Fibroblast of the aortic adventitia (primary cell): ENCODE measurements at places on chromosomes 4 and X. TPM values are rescaled to one million over a fixed set of nuclear protein-coding genes. Genes with fewer than 3 reads are reported as not detected.

Gene CLDN22
- total RNA-seq = under 0.01 TPM in 1 of 2 replicates, not detected in the other

Gene FGB
- not detected in 2 replicates for total RNA-seq

Gene CT45A5
- not detected in 2 replicates for total RNA-seq

Gene NDNF
- total RNA-seq = 0.36 TPM in 1 of 2 replicates, not detected in the other

Gene CPZ
- 7.0 and 24.9 TPM in 2 replicates for total RNA-seq

Gene RAB40A
- 0.27 and 0.57 TPM in 2 replicates for total RNA-seq

Gene TIMM17B
- total RNA-seq = 7.0 and 19.4 TPM in 2 replicates

Gene PAGE4
- total RNA-seq = not detected in 2 replicates

Gene ENOX2
- total RNA-seq = 13.2 and 16.5 TPM in 2 replicates

Gene SLITRK4
- total RNA-seq = 0.99 and 8.3 TPM in 2 replicates

Gene SRPX2
- 22.0 and 26.8 TPM in 2 replicates for total RNA-seq

Gene XAGE2
- not detected in 2 replicates for total RNA-seq

Gene IL2
- total RNA-seq = not detected in 2 replicates

GRCh38 chr4:18695733-18696527 is 674.4 kb upstream of the LCORL start:
- no peak for DNase-seq

GRCh38 chr4:41646862-41647261 is 101.7 kb downstream of the PHOX2B start:
- no peak for DNase-seq

DNA sequence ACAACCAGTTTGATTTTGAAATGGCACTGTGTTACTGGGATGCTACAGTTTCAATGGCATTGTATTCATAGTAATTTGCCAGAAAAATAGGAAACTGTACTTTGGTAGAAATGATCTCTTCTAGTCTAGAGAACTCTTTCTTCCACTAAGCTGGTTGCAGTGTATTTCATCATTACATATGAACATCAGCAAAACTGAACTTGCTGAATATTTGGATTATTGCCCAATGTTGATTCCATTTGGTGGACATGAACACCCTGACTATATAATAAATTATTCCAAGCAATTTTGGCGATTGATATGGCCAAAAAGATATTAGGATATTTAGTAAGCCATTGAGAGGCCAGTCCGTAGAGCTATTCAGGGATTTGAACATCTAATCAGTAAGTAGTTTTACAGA is 191.8 kb upstream of the CXorf66 start:
- DNase-seq = peak; percentile 75

DNA sequence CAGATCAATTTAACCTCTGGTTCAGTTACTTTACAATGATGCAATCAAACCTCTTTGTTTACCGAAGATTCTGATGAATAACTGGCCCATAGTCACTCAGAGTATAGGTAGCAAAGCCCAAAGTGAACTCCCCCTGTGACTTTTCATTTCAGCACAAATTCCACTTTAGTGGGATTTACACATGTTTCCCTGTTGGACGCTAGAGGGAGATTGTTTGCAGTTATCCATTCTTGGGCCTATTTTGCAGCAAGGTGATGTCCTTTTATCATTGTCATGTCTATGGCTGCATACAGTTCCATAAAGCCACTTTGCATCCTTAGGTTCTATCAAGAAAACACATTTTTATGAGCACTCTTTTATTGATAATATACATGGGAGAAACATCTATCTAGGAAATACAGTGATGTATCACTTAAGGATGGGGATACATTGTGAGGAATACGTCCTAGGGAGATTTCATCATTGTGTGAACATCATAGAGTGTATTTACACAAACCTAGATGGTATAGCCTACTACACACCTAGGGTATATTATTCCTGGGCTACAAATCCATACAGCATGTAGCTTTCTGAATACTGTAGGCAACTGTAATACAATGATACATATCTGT is 14.5 kb upstream of the DKK2 start:
- peak; percentile 21 for DNase-seq

DNA sequence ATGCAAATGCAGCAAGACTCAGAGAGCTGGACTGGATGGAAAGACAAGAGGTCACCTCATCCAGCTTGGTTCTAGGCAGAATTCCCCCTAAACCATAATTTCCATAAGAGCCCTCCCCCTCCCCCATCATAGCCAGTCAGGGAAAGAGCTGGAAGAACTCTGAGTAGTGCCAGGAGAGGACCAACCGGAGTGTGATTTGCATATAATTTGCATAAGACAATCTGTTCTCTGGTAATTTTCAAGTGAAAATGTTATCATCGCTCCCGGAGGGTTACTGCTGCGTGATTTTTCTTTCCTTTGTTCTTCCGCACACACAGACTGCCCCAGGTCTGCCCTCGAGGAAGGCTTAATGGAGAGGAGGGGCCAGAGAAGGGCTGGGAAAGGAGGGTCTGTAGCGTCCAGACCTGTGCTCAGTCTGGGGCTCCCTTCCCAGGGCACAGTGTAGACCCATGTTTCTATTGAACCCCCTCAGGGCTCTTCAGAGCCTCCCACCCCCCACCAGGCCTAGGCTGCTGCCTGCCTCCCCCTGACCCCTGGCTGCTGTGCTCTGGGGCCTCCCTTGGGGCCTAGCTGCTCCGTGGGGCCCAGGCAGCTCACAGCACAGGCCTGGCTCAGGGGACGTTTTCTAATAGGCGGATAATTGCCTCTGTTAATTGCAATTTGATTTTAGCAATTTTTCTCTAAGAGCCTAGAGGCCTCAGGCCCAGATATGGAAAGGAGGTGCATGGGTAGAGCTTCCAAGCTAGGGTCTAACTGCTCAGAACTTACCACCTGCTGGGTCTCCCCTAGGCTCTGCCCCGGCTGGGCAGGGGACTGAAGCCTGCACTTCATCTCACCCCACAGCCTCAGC is 90.4 kb upstream of the PJA1 start:
- DNase-seq = no peak

DNA sequence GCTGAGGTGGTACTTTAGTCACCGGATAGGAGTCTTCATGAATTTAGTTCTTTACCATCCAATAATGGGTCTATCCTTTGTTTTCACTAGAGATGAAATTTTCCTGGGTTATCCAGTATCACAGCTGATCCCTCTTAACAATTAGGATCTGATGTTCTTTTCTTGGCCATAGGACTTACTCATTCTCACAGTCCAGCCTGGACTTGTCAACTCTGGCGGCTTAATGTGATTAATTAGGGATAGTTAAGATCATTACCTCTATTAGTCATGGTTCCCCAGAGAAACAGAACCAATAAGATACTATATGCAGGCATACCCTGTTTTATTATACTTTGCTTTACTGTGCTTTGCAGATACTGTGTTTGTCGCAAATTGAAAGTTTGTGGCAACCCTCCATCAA is 272.7 kb upstream of the FAT4 start:
- DNase-seq = peak; percentile 35

- DNase-seq = no peak
These were observed 1122.3 kb upstream of the PCDH10 start for GRCh38 chr4:132026816-132027215.

GRCh38 chrX:124194901-124195300 is 137.6 kb upstream of the TEX13D start:
- DNase-seq = no peak

GRCh38 chrX:4708970-4709760 is 995.7 kb upstream of the PRKX start:
- DNase-seq = no peak

DNA sequence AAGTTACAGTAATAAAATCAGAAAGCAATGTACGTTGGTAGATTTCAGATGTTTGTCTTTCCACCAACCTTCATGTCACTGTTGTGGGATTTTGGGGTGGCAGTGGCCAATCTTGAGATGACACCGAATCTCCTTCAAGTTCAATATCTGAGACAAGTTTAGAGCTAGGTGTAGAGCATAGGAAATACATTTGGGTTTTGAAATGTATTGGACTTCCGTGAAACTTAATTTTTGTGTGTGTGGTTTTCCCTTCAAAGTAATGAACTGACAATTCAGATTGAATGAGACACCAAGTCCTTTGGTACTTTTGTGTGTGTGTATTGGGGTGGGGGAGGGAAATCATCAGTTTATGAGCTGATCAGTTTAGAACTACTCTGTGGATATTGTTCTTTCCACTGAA is 1.8 kb downstream of the WDR44 start:
- no peak for DNase-seq

- DNase-seq = peak; percentile 45
These were observed 25.8 kb upstream of the KLHL34 start for GRCh38 chrX:21683941-21684340.

GRCh38 chr4:119955256-119955655 is 111.4 kb downstream of the MAD2L1 start:
- DNase-seq = no peak

DNA sequence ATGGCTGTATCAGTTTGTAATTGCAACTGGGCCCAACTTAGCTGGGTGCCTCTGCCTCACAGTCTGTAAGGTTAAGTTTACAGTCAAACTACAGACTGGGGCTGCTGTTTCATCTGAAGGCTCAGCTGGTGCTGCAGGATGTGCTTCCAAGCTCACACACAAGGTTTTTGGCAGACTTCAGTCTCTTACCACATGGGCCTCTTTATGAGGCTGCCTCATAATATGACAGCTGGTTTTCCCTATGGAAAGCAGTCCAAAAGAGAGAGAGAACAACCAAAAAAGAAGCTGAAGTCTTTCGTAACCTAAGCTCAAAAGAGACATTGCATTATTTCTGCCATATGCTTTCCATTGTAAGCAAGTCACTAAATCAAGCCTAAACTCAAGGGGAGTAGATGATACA is 271.7 kb downstream of the DCTD start:
- peak; percentile 12 for DNase-seq

DNA sequence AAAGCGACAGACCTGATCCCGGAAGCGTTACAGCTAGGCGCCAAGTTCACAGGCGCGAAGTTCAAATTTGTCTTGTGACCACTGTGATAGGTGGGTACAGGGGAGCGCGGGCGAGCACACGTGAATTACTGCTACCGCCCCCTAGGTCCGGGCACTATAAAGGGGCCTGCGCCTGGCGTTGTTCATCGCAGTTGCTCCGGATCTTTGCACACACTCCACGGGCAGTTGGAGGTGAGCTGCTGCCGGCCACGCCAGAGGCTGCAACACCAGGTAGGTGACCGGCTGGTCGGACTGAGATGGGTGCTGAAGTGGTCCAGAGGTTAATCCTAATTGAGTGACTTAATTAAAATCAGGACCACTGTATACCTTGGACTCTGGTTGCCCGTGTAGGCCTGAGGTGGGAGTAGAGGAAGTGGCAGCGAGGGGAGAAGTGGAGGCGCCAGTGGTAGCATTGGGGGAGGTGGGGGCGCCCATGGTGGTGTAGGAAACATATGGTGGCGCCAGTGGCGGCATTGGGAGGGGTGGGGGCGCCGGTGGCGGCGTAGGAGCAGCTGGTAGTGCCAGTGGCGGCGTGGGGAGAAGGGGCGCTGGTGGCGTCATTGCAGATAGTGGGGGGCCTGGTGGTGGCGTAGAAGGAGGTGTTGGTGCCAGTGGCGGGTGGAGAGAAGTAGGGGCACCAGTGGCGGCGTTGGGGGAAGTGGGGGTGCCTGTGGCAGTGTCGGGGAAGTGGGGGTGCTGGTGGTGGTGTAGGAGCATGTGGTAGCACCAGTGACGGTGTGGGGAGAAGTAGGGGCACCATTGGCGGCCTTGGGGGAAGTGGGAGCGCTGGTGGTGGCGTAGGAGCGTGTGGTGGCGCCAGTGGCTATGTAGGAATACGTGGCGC is at the start of gene GCNA:
Gene GCNA, plus strand, starts transcription at position 185 of the 883 bp plus-strand sequence. CDS start 2,385 bp downstream, outside the sequence.
- no peak for DNase-seq

- no peak for DNase-seq
These were observed 65.2 kb upstream of the SLC7A11 start for GRCh38 chr4:138307319-138307718.

- no peak for DNase-seq
These were observed 3.9 kb downstream of the FGB start for GRCh38 chr4:154566639-154567204.

DNA sequence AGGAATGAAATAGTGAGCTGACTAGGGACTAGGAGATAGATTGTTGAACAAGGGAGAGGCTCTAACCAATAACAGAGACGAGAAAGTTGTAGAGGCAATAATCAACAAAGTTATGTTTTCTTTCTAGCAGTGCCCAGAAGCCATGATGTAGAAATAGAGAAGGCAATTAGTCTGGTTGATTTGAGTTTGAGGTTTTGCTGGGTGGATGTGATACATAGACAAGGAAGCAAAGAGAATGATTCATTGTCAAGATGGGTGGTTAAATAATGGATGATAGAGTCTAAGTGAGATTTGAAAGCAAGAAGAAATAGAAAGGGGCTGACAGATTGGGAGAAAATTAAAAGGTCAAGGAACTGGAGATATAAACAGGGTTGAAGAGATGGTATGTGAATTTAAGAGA is 11.2 kb downstream of the RBM41 start:
- no peak for DNase-seq

GRCh38 chrX:15376956-15377355 is 7.3 kb downstream of the VEGFD start:
- peak; percentile 22 for DNase-seq

- DNase-seq = no peak
These were observed 82.1 kb downstream of the PPP3CA start for GRCh38 chr4:101264993-101265815.

DNA sequence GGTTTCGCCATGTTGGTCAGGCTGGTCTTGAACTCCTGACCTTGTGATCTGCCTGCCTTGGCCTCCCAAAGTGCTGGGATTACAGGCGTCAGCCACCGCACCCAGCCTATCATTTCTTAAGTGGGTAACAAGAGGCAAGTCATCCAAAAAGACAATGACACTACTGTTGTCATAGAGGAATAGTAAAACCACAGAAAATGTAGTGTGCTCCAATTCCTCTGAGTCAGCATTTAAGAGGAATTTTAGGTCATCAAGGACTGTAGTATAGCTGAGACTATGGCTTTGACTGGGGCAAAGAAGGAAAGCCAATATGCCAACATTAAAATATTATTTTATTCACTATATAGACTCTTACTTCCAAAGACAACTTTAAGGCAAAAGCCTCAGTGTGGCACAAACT is 48.4 kb downstream of the ATP8A1 start:
- DNase-seq = no peak

- no peak for DNase-seq
These were observed 1.1 kb upstream of the NKX3-2 start for GRCh38 chr4:13545394-13545808.

GRCh38 chr4:185142564-185142911 is 528 bp upstream of the SLC25A4 start:
- no peak for DNase-seq

GRCh38 chrX:727738-728621 is 97.4 kb downstream of the SHOX start:
- DNase-seq = no peak

DNA sequence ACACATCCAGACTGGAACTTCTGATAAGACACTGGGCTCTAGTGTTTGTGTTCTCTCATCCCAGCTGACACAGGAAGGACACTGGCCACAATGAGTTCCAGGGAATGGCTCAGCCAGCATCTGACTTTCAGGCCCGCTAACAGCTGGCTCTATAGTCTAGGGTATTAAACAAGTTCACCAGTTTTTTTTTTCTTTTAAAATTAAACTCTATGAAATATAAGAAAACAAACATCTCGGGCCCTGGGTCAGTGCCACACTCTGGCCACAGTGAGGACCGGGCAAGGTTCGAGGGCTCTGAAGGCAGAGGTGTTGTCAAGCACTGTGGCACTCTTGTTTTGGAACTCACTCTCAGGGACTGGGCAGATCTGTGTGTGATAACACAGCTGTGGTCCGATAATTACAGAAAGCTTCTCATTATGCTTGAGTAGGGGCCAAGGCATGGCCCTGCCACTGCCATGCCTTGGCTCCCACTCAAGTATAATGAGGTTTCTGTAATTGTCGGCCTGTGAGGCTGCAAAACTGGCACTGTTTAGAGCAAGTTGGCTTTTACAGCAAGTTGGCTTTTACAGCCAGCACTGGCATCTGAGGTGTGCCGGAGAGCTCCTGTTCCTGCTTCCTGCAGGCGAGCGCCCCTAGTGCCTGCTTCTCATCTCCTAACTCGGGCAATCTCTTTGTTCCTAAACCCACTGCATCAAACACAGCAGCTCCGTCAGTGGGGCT is 62.8 kb downstream of the PPP1R2C start:
- no peak for DNase-seq

GRCh38 chr4:81071013-81071412 is 40.5 kb downstream of the BMP3 start:
- no peak for DNase-seq
